Stimulated activated CD4-positive, alpha-beta T cell treated with anti-CD3 and anti-CD28 coated beads, Interleukin-1b, Interleukin-23, amount 100 ng/mL, for 1 hour (primary cell): ENCODE measurements at places on chromosomes 6 and 20.

- DNase-seq, result no peak
These were observed 120.2 kb downstream of the GMPR start for GRCh38 chr6:16358531-16359138.

GRCh38 chr6:16964553-16965499, 137.0 kb upstream of the STMND1 start:
- no peak for DNase-seq

GRCh38 chr6:167512696-167513375, 187.9 kb downstream of the TTLL2 start:
- DNase-seq, result no peak

- no peak for DNase-seq
These were observed at the start of gene GFOD1 for GRCh38 chr6:13487122-13488014. Gene GFOD1 (minus strand): TSS chr6:13487600. CDS start chr6:13486890, 710 bp downstream.

DNA sequence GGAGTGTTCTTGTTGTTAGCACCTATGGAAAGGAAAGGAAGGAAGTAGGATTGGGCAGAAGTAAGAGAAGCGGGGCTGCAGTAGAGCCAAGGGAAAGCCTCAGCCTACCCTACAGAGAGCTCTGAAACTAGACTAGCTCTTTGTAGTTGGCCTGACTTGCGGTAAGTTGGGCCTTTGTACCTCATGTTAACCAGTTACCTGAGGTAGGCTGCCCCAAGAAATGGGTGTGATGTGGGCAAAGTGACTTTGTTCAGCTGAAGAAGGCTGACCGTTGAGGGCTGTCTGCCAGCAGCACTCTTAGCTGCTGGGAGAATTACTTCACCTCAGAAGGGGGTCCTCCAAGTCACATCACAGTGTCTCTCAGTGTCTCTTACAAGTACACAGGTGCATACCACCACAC, 54.9 kb upstream of the FAM184A start:
- no peak for DNase-seq
